Activated CD4-positive, alpha-beta T cell treated with anti-CD3 and anti-CD28 coated beads, Interleukin-2, amount 50 U/mL, for 4 hours (primary cell): ENCODE measurements at places on chromosomes 4 and X.
A peak's percentile ranks its signal among the peaks of the same experiment; 100 is the strongest.

GRCh38 chrX:113818346-113818745 lies 765.5 kb upstream of the HTR2C start:
- no peak for DNase-seq

GRCh38 chrX:10310511-10310910 lies 153.7 kb downstream of the CLCN4 start:
- DNase-seq, result no peak

- peak; percentile 58 for DNase-seq
Observed at GRCh38 chr4:40897557-40898203, 147.9 kb downstream of the NSUN7 start.

DNA sequence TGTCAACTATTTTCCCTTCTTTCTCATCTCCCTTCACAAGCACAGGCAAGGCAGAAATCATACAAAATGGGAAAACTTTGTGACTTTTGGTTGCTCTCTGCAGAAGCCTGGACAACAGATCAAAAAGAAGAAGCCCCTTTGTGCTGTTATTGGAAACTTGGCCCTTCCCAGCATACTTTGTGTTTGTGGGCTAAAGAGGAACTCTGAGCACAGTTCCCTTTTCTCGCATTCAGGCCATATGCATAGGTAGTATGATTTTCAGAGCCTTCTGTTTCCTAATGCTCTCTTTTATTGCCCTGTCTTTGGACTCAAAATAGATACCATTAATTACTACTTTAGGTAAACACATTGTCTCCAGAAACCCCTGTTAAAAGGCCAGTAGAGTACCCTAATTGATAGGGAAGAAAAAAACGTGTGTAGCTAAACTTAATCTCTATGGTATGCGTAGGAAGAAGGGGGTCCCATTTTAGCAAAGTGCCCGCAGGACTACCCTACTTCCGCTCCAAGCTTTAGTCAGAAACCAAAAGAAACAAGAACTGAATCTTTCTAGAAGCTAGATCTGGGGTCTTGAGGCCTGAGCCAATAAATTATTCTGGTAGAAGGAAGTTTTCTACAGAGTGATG lies 26.6 kb downstream of the VSIG4 start:
- no peak for DNase-seq

GRCh38 chr4:28879178-28879577 lies 1841.0 kb upstream of the PCDH7 start:
- DNase-seq, result no peak

GRCh38 chr4:181365671-181366070 lies 877.5 kb upstream of the TENM3 start:
- DNase-seq, result no peak

DNA sequence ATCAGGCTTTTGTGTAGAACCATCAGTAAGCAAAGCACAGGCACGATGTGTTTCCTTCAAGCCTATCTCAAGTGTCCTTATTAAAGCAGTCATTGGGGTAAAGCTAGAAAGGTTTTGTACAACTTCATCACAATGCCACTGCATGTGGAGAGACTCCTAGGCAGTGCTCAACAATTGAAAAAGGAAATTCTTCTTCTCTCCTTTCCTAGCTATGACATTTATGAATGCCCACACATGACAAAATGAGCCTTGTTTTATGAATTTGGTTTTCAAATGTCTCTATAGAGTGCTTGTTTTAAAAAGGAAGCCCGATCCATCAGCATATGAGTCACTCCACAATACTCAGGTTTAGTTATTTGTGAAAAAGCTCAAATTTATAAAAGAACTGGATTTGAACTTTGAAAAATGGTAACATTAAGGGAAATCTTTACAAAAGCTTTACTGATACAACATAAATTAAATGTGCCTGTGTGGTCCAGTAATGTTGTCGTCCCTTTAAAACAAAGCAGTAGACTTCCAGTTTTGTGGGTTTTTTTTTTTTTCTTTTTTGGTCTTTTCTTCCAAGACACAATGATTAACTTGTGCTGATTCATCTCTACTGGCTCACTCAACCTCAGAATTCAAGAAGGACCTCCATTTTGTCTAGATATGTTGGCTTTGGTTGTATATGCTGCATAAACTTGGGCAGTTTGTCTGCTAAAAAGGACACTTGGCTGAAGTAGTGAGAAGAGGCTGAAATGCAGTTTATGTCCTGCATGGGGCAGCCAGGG lies 273.8 kb downstream of the GASK1B start:
- DNase-seq, result no peak

- DNase-seq, result no peak
Observed at GRCh38 chr4:21728304-21728703, 220.3 kb downstream of the KCNIP4 start.

DNA sequence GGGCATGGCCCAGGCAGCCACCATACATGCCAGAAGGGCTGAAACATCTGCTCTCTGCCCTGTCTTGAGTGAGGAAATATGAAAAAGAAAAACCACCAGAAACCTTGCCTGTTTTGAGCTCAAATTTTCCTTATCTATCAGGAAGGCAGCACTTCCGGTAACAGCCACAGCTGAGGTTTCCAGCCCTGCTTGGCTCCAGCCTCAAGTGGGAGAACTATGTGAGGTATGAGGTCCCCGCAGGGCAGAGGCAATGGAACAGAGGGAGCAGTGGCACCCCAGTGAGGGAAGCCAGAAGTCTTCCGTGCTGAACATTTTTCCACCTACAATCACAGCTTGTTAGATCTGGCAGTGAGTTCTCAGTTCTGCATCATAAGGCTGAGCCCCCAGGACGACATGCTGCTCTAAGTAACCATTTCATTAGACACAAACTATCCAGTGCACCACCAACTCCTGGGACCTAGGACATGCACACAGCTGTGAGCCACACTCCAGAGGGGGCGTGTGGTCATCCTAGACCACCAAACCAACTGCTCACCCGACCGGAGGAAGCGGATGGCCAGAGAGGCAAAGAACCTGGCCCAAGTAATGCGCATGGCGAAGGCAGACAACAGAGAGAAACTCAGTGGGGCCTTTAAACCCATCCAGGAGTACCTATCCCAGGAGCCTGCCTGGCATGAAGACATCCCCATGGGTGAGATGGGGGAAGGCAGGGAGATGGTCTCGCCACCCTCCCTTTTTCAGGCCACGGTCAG lies 22.6 kb downstream of the WDR1 start:
- no peak for DNase-seq

GRCh38 chrX:47562615-47563243 lies 1.7 kb downstream of the ARAF start:
- peak; percentile 36 for DNase-seq

DNA sequence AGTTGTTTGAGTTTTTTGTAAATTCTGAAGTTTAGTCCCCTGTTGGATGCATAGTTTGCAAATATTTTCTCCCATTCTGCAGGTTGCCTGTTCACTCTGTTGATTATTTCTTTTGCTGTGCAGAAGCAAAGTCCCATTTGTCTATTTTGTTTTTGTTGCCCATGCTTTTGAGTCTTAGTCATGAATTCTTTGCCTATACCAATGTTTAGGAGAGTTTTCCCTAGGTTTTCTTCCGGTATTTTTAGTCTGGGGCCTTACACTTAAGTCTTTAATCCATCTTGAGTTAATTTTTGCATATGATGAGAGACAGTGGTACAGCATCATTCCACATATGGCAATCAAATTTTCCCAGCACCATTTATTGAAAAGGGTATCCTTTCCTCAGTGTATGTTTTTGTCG lies 405.8 kb upstream of the RPS6KA3 start:
- no peak for DNase-seq

DNA sequence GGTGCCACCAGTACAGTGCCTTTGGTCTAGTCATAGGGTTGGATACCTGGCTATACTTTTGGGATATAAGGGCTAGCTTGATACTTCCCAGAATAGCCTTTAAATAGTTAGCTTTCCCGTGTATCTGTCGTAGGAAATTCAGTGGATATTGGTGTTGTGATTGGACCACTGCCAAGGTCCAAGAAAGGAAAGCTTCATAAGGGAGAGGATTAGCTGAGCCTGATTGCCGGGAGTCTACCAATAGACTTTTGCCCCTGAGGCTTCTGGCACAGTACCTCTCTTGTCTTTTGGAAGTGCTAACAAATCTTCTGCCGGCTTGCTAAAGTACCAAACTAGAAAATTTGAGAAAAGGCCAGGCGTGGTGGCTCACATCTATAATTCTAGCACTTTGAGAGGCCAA lies 350.6 kb downstream of the CHIC1 start:
- no peak for DNase-seq

DNA sequence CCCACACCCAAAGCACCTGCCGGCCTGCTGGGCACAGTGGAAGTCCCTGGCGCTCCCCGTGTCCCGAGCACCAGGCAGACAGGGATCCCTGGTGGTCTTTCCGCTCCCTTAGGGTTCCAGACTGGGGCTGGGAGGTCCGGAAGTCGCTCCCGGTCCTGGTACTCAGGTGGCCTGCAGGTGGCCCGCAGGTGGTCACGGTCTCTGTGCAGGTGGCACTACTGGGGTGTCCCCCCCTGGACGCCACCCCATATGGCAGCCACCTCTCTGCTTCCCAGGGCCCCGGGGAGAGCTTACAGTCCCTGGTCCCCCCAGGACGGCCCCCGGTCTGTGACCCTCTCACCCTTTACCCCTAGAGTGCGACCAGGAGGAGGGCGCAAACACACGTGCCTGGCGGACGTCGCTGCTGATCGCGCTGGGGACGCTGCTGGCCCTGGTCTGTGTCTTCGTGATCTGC lies 13.6 kb downstream of the SLC25A6 start:
- DNase-seq, result no peak

GRCh38 chr4:2832309-2832980 lies 11.2 kb upstream of the ADD1 start:
- no peak for DNase-seq

DNA sequence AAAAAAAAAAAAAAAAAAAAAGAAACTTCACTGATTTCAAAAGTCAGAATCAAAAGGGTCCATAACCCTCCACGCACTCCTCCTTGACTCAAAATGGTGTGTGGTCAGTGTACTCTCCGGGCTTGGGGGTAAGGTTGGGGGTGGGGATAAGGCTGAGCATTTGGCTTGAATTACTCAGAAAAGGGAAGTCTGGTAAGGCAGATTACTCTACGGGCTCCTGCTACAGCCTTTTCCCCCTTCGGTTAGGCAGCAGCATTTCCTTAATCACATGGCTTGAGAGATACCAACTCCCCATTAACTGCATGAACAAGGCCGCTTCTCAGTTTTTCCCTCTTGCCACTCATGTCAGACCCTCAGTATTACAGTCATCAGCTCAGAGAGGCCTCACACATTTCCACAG lies 135.4 kb upstream of the DUSP21 start:
- no peak for DNase-seq

- DNase-seq, result no peak
Observed at GRCh38 chr4:145387079-145387478, 94.6 kb upstream of the SMAD1 start.

- no peak for DNase-seq
Observed at GRCh38 chr4:173446416-173446815, 47.5 kb upstream of the SCRG1 start.

DNA sequence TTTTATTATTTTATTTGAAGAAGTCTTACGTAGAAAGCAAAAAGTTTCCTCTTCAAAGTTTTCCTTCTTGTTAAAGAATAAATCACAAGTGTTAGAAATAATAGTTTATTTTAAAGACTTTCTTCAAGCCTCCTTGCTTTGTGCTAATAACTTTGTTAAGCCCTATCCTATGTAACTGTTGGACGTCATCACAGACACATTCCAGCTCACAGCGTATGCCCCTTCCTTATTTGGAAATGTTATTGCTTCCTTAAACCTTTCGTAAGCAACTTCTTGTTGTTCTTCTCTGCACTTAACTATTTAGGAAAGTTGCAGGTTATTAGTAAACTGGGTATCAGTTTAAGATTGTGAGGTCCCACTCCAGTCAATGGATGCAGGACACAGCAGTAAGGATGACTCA lies 7.6 kb upstream of the SRD5A3 start:
- no peak for DNase-seq

DNA sequence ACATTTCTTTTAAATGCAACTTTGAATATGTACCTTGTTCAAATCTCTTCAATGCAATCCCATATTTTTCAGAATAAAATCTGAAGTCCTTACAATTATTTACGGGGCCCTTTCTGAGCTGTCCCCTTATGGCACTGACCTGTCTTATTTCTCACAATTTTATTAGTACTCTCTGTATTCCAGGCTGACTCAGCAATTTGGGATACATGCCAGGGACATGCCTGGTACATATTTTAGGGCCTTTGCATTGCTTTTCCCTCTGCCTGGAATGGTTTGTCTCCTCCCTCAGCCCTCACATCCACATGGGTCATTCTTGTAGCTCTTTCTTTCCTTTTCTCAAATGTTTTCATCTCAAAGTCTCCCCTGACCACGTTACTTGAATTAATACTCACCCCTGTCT lies 172.2 kb upstream of the TECRL start:
- DNase-seq, result no peak

DNA sequence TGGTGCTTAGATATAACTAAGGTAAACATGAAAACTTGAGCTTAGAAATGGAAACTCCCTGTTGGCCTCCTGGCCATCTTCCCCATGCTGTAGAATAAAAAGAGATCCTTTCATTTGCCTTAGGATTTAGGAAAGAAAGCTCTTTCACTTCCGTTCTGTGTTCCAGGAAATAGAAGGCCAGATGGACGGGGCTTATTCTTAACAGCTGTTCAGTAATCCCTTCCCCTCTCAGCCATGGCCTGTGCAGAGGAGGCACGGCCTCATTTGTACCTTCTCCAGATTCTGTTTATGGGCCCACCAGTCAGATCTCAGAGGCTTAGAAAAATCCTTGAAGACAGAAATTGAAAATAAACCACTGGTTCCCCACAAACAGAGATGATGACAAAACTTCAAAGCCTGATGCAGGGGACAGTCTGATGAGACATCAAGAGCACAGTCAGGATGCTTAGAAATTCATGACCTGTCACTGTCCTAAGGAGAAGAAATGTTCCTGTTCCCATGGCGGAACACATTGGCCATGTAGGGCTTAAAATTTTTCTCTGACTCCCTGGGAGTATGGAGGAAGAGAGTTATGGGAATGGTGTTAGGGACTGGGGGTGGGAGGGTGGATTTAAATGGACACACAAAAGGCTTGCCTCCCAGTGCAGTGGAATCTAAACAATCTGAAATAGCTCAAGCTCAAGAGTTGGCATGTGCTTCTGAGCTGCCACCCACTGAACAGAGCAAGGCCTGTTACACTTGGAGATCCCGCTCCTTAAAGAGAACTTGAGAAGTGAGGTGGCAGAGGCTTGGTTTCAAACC lies 188.8 kb downstream of the SOWAHB start:
- DNase-seq, result no peak

GRCh38 chr4:27327421-27328181 lies 467.0 kb downstream of the STIM2 start:
- DNase-seq, result no peak

DNA sequence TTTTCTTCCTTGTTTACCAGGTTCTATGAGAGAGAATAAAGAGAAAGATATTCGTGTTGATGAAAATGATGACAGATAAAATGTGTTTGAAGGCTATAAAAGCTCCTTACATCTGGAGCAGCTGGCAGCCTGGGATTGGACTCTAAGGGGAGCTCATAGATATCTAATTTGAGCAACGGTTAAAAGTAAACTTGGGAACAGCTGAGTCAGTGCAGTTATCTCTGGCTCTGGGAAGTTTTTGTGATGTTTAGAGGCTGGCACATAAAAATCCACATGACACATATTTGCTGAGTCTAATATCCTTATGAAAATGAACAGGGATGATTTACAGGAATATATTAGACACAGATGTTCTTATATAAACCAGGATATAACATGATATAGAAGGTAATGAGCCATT lies 331.8 kb upstream of the TENM3 start:
- DNase-seq, result no peak

- DNase-seq, result no peak
Observed at GRCh38 chr4:122003335-122003734, 51.5 kb upstream of the TRPC3 start.

- DNase-seq, result no peak
Observed at GRCh38 chrX:115419069-115419468, 129.6 kb downstream of the LUZP4 start.
